ENCODE measurements at places on chromosomes 3 and 15.

DNA sequence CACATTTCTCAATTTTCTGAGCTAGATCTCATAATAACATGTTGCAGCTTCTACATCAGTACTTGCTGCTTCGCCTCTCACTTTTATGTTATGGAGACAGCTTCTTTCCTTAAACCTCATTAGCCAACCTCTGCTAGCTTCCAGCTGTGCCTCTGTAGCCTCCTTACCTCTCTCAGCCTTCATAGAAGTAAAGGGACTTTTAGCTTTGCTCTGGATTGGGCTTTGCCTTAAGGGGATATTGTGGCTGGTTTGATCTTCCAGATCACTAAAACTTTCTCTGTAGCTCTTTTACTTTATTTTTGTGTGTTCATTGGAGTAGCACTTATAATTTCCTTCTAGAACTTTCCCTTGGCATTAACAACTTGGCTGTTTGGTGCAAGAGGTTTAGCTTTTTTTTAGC, 150.1 kb downstream of the ATG7 start:
- DNase-seq = no peak

DNA sequence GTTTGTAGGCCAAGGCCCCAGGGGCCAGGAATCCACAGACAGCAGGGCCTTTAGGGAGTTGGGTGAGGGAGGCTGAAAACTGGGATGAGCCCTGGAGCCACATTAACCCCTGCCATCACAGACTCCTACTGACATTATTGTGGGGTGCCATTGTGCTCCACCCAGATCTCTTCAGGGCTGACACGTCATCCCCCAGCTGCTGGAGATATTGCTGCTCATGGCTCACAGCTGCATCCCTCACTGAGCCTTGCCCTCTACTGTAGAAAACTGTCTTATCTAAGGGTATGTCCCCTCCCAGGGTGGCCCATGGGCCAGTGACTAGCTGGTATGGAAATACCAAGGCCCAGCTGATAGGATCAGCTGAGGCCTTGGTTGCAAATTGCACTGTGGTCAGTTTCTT, 87.3 kb upstream of the PRR23C start:
- no peak for DNase-seq

GRCh38 chr3:112519424-112520001, 20.2 kb upstream of the BTLA start:
- no peak for DNase-seq

GRCh38 chr3:120459196-120459595, 8.4 kb upstream of the FSTL1 start:
- no peak for DNase-seq

GRCh38 chr3:171654809-171655208, 155.5 kb downstream of the PLD1 start:
- no peak for DNase-seq

DNA sequence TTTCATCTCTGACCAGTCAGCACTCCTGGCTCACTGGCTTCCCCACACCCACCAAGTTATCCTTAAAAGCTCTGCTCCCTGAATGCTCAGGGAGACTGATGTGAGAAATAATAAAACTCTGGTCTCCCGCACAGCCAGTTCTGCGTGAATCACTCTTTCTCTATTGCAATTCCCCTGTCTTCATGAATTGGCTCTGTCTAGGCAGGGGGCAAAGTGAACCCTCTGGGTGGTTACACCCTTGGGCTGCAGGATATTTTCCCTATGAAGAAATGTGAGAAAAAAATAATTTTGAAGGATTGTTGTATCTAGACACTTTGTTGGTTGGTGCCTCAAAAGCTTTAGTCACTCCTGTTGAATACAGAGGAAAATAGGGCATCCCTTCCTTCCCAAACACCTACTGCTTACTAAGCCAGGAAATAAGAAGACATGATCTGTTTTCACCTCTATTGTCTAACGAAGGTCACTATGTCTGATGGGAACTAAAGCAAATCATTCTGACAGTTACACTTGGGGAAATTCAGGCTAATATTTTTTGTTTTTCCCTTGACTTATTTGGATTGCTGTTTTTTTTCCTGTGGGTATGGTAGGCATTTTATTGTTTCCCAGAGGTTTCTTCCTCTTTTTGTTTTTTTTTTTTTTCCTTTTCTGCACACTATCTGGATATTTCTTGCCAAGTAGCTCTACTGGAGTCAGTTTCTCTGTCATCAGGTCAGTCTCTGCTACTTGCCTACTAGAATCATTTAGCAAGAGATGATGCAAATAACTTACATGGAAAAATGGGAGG, 15.3 kb upstream of the TNFSF10 start:
- DNase-seq = no peak

DNA sequence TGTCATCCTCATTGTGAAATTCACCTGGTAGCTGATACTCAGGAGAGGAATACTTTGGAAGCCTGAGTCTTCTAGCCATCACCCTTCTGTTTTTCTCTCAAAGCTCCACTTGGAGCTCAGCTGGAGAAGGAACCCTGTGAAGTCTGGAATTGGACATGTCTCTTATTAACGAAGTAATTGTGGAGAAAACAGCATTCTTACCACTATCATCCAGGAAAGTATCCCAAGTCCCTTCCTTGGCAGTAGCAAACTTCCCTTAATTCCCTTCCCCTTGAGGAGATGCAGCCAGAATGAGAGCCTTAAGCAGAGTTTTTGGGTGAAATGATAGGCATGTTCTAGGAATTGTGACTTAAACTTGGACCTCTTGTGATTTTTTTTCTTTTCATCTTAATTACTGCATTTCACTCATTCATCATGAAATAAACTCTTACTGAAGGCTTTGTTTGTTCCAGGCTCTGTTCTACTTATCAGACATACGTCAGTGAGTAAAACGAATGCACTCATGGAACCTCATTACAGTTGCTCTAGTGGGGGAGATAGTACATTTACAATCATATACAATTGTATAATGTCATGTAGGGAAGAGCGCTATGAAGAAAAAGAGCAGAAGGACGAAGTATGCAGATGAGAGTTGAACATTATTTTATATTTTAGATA, 30.5 kb upstream of the TCF12 start:
- no peak for DNase-seq

- DNase-seq = no peak
These were observed 10.6 kb upstream of the U2SURP start for GRCh38 chr3:142990721-142991120.

GRCh38 chr15:41492597-41493204, 973 bp upstream of the ITPKA start:
- no peak for DNase-seq

DNA sequence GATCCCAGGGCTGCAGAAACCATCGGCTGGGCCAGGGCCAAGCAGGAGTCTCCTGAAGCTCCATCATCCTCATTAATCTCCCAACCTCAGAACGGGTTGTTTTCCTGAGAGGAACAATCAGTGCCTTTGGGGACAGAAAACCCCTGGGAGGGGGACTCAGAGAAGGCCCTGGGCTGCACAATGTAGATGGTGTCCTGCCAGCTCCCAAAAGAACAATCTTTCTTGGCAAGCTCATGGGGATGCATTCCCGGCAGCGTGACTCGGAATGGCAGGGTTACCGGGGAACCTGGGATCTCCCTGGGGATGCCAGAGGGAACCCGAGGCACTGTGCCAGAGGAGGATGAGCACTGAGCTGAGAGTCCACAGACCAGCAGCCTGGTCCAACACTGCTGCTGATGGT, 72.1 kb upstream of the ATP2B2 start:
- no peak for DNase-seq

- DNase-seq = no peak
These were observed 115.6 kb upstream of the AGTR1 start for GRCh38 chr3:148582126-148582525.

- DNase-seq = no peak
These were observed 35.4 kb downstream of the SCN5A start for GRCh38 chr3:38614091-38614490.

DNA sequence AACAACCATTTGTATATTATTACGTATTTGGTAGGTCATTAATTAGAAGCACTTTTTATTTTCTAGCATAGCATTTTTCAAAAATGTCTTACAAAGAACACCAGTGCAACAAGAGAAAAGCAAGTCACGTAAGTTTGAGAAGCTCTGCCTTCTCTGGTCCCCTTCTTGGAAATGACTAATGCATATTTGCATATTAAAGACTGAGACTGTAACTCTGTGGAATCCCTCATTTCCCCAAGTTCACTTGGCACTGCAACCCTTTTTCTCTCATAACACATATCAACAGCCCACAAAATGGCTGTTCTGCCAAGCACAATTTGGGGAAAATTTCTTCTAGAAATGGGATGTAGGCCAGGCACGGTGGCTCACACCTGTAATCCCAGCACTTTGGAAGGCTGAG, 176.3 kb downstream of the ERC2 start:
- no peak for DNase-seq

GRCh38 chr15:85443046-85443445, 62.6 kb downstream of the AKAP13 start:
- no peak for DNase-seq

GRCh38 chr15:70613271-70613670, 150.1 kb downstream of the UACA start:
- DNase-seq = no peak

DNA sequence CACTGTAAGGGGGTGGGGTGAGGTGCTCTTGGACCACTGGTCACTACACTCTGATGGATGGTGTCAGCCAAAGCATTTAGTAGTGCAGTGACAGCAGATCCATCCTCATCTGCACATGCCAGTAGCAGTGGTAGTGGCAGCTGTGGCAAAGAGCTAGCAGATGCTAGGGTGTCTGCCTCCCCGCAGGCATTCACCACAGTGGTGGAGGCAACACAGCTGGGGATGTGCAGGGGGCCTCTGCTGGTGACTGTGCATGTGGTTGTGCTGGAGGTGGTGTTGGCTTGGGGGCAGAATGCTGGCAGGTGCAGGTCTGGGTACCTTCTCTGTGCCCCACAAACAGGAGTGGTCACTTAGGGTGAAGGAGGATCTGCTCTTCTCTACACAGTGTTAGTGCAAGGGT, 19.4 kb upstream of the DCUN1D1 start:
- DNase-seq = no peak

DNA sequence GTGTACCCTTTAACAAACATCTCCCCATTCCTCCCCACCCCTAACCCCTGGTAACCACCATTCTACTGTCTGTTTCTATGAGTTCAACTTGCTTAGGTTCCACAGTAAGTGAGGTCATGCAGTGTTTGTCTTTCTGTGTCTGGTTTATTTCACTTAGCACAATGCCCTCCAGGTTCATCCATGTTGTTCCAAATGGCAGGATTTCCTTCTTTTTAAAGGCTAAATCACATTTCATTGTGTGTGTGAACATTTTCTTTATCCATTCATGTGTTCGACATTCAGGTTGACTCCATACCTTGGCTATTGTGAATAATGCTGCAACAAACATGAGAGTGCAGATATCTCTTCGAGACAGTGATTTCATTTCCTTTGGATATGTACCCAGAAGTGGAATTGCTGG, 62.7 kb downstream of the TJP1 start:
- DNase-seq = no peak

DNA sequence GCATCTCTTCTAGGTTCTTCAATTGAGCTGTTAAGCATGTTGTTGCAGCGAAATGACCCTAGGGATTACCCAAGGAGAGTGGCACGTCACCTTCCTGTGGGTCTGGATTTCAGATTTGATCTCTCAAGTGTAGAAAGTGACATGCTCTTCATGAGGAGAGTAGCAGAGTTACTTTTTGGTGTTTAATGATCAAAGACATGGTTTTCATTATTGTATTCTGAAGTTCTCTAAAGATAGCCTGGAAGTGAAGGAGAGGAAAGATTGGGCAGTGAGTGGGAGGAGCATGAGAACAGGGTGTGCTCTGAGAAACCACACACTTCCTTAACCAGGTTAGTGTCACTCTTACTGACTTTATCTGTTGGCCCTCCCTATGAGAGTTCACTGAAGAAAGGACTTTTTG, 153.6 kb downstream of the AKAP13 start:
- no peak for DNase-seq

DNA sequence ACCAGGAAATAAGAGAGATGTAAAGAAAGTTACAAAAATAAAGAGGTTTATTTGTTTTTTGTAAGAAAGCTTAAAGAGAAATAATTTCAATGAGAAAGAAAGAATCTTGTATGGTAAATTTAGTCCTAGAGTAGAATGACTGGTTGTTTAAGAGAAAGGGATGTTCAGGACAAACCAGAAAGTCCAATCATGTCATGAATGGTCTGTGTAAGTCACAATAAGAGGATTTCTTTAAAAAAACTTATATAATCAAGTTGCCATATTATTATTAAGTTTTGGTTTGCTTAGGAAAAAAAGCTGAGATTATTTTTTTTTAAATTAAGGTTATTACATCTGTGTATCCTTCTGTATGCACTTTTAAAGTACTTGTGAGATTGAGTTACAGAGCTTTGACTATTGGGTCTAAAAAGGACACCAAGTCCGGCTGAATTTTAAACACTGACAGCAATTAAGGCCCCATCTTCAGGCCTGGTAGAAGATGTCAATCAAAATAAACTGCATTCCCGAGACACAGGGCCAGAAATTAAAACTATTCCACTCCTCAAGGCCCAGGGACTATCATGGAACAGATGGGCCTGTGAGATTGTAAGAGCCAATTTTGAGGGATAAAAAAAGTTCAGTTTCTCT, 12.2 kb downstream of the ERICH6 start:
- no peak for DNase-seq

- no peak for DNase-seq
These were observed 269.2 kb downstream of the ZBBX start for GRCh38 chr3:167110901-167111300.

Data from activated gamma-delta T cell (primary cell).